Stimulated activated memory B cell treated with anti-CD40 and anti-IgM and Interleukin-4, amounts not matched to agents 10 μg/mL and 1 μg/mL and 100 μg/mL, for 72 hours (primary cell): ENCODE measurements at places on chromosomes 16 and 17.
A peak's percentile ranks its signal among the peaks of the same experiment; 100 is the strongest.

GRCh38 chr17:43359469-43360110 is 39.2 kb upstream of the ARL4D start:
- ATAC-seq, result no peak

DNA sequence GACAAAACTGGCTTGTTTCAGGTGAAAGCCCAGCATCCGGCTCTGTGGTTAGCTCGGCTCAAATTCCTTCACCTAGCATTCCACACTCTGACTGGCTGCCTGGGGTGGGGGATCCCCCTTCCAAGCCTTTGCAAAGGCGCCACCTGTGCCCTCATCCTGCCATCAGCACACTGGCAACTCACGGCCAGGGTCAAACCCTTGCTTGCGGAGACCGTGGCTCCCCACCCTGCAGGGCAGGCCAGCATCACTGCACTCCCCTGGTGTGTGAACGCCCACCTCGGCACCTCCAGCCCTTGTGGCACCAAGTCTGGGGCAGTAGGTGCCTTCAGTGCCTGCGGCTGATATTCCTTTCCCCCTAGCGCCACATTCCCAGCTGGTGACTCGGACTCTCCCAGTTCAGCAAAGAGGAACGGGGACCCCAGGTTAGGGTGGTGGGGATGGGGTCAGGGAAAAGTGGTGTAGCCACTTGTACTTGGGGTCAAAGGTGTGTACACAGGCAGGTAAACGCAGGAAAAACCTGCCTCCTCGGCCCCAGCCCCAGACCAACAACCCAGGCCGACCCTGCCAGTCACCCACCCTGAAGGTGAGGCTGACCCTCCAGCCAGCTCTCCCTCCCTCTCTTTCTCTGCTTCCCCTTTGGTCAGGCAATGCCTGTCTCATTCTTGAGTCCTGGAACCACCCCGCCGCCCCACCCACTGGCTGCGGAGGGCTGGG is 1.1 kb downstream of the FLII start:
- peak; percentile 0 for ATAC-seq

DNA sequence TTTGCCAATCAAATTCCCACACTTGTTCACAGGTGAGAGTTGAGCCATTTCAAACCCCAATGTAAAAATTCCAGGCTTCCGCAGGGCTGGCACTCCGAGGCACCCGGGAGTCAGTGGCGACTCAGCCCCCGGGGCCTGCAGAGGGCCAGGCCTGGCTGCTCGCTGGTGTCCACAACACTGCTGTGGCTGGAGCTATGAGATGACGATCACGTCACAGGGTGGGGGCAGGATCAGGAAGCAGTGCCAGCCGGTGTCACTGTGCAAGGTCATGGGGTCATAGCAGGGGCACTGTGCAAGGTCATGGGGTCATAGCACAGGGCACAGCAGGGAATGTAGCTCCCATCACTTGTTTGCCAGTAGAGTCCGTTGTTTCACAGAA is 7.8 kb downstream of the VPS4A start:
- ATAC-seq, result no peak

DNA sequence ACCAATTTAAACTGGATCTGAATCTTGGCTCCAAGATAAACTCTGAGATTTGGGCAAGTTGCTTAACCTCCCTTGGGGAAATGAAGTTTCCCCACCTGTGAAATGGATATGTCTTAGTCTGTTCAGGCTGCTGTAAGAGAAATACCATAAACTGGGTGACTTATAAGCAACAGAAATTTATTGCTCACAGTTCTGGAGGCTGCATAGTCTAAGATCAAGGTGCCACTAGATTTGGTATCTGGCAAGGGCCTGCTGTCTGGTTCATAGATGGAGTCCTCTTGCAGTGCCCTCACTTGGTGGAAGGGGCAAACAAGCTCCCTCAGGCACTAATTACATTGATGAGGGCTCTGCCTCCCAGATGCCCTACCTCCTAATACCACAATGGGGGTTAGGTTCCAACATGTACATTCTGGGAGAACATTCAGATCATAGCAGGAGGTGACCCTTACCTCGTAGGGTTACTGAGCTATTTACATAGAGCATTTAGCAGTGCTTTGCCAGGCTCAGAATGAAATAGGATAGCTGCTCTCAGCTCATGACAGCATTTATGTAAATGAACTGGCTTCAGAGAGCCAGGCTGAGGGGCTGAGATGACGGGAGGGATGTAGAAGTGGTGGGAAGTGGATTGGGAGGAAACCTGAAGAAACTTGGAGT is 83.9 kb downstream of the SPECC1 start:
- no peak for ATAC-seq

GRCh38 chr16:85652431-85653221 is 36.1 kb downstream of the GINS2 start:
- peak; percentile 35 for ATAC-seq

GRCh38 chr16:78742501-78743283 is 643.2 kb downstream of the WWOX start:
- ATAC-seq, result peak; percentile 96

DNA sequence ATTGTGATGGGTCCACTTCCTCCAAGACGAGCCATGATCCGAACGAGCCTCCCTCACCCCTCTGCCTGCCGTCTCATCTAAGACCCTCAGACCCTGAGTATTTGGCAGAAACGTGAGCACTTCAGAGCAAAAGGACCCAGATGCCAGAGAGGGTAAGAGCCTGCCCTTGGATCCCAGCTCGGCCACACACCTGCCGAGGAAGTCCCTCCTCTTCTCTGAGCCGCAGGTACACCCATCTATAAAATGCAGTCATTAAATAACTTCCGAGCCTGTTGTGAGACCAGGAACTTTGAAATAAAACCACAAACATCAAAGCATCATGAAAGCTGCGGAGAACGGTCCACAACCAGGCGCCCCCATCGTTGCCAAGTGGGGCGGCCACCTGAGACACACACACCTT is 64.8 kb upstream of the DOC2B start:
- no peak for ATAC-seq

- no peak for ATAC-seq
Observed at GRCh38 chr16:47872225-47872624, 283.6 kb downstream of the ABCC12 start.

DNA sequence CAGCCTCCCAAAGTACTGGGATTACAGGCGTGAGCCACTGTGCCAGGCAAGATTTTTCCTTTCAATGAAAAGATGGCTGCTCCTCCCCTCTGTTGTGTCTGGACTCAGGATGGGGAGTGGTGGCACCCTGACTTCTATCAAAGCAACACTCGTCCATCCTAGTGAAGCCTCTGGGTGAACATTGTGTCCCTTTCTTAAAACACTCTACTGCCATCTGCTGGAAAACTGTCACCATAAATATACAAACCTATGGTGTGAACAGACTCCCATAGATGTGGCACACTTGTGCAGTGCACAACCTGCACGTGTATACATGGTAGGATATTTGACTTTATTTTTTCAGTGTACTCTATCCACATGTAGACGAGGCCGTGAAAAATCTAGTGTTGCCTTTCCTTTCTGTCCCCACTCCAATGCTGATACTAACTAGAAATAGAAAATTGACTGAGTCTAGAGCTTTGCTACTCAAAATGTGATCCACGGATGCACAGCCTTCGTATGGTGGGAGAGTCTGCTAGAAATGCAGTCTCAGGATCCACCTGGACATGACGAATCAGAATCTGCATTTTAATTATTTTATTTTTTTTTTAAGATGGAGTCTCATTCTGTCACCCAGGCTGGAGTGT is 55.9 kb upstream of the PLCG2 start:
- ATAC-seq, result peak; percentile 91

- ATAC-seq, result no peak
Observed at GRCh38 chr17:7633093-7633492, 3.2 kb downstream of the SHBG start.

DNA sequence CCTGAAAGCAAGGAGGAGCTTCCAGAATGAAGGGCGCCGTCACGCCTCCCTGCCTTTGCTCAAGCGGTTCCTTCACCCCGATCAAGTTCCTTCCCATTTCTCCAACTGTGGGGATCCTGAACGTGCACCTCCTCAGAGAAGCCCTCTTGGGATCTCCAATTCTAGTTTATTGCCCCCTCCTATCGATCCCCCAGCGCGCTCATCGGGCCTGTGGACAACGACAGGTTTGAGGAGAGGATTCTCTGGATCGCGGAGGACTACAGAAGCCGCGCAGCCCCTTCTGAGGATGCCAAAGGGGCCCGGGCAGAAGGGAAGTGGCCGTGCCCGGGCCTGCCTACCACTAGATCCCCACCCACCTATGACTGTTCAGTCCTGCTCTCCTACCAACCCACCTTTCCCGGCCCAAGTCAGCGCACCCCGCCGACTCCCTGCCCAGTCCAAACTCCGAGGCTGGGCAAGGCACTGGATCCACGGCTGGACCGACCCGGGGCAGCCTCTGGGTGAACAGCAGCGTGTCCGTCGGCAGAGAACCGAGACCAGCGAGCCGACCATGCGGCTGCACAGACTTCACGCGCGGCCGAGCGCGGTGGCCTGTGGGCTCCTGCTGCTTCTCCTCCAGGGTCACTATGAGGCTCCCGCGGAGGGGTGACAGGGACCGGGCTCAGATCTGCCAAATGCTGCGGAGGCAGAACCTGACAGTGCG is 12.8 kb upstream of the CES3 start:
- peak; percentile 46 for ATAC-seq

- ATAC-seq, result no peak
Observed at GRCh38 chr16:51971184-51971583, 575.8 kb downstream of the TOX3 start.

GRCh38 chr17:69012895-69013805 is 47.6 kb downstream of the ABCA9 start:
- ATAC-seq, result no peak

DNA sequence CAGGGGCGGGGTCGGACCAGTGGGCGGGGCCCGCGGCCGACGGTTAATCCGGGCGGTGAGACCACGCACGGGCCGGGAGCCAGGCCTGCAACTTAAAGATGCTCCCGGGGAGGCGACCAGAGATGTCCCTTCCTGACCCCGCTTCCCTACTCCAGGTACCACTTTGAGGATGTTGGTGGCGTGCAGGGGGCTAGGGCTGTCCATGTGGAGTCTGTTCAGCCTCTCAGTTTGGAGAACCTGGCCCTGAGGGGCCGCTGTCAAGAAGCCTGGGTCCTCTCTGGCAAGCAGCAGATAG is 580 bp downstream of the RANGRF start:
- ATAC-seq, result no peak

DNA sequence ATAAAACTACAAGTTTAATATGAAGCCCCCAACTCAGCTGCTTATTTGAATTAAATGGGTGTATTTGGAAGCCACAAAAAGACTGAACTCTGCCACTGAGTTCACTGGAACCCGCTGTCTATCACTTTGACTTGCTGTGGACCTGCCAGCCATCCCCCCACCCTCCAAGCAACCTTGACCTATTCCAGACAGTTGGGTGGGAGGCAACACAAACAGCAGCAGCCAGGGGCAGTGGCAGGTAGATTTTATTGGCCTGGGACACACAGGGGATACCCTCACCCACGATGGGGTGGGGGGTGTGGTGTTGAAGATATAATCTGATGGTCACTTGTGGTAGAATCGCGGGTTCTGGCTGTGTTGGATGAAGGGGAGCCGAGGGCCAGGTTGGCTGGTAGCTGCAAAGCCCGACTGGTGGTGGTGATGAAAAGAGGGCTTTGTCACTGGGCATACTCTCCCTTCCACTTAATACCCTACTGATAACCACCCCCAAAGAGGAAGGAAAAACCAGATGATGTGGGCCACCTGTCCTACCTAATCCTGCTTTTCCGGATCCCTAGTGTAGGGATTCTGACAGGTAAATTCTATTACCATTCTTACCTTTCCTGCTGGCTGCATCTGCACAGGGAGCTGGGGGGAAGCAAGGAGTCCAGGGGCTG is 2.6 kb downstream of the GPS2 start:
- no peak for ATAC-seq

- ATAC-seq, result no peak
Observed at GRCh38 chr17:51778842-51779241, 379.7 kb downstream of the CA10 start.

DNA sequence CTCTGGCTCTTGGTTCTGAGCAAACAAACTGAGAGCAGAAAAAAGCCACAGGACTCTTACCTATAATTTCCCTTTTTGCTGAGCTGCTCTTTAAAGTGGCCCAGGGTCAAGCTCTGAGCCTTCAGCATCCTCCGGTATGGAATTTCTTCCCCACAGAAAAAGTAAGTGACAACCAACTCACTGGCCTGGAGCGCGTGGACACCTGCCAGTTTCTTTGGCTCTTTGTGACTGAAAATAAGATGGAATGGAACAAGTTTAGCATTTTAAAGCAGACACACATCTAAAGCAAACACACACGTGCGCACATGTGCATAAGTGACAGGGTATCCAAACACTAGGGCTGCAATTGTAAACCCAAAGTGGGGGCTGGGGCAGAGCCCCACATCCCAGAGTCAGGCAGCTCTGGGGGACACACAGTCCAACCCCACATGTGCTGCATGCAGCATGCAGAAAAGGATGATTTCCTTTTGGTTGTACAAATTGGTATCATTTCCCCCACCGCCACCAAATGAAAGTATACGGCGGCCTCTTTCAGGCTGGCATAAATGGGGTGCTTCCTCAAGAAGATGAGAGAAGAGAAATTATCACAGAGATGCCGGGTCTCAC is 27.5 kb downstream of the AXIN2 start:
- ATAC-seq, result no peak

GRCh38 chr17:70049801-70050591 is 25.0 kb upstream of the KCNJ16 start:
- no peak for ATAC-seq

- ATAC-seq, result no peak
Observed at GRCh38 chr16:5603836-5604235, 506.2 kb upstream of the EEF2KMT start.

DNA sequence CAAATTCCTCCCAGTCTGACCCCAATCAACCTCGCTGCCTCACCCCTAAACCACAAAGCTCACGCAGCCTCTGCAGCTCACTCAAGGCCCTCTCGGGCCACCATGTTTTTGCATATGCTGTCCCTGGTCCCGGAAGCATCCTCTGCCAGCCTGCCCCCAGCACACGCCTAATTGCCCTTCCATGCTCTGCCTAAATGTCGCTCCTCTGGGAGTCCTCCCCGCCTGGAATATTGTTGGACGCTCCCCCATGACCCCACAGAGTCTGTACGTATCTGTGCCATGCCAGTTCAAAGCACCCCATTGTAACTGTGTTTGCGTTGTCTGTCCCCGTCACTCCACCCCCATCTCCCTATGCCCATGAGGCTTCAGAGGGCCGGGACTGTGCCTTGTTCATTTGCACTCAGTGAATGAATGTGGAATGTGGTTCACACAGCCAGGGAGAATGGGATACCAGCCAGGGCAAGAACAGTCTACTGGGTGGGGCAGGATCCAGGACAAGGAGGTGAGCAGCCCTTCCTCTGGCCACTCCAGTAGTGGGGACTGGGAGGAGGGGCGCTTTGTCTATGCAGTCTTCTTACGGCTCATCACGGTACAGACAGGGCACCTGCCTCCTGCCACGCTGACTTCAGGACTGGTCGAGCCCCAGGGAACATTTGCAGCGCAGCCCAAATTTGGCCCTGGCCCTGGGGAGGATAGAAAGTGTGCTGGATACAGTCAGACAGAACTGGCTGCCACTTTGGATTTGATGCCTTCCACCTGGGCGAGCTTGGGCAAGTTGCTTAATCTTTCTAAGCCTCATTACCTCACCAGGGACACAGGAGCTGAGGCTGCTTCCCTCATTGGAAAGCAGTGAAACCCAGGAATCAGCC is 48.5 kb downstream of the NOS2 start:
- no peak for ATAC-seq

GRCh38 chr16:66603537-66604375 is 748 bp upstream of the CMTM3 start:
- peak; percentile 55 for ATAC-seq

GRCh38 chr17:67773246-67773645 is 52.1 kb upstream of the BPTF start:
- ATAC-seq, result no peak

GRCh38 chr17:16297367-16298139 is 55.7 kb downstream of the CENPV start:
- no peak for ATAC-seq
